ENCODE measurements at places on chromosomes 2 and 18. TPM values are rescaled to one million over a fixed set of nuclear protein-coding genes. Genes with fewer than 3 reads are reported as not detected.
A peak's percentile ranks its signal among the peaks of the same experiment; 100 is the strongest.

DNA sequence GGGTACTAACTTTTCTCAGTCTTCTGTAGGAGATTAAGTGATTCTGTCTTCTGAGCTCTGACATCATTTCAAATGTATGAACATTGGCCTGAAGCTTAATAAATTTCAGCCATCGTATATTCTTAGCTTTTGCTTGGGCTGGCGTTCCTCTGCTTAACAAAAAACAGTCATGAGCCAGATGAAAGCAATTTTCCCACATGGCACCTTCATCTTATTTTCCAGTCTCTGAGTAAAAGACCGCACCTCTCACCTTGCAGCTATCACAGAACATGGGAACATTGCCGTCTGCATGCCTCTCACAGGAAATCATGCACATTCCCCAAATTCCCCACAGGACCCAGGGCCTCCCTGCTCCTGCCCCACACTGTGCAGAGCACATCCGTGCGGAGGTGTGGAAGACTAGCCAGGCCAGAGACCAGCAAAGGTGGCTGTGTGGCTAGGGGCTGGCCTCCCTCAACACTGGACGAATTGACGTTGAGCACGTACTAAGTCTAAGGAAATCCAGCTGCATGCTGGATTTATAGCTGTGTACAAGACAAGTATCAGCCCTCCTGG is 531.8 kb upstream of the ID2 start:
- DNase-seq: no peak

Gene PROC
- 0.25 TPM for total RNA-seq

- DNase-seq: no peak
Measured at GRCh38 chr2:23564615-23564960, 179.6 kb downstream of the KLHL29 start.

- no peak for DNase-seq
Measured at GRCh38 chr2:165840333-165840958, 46.4 kb upstream of the GALNT3 start.

DNA sequence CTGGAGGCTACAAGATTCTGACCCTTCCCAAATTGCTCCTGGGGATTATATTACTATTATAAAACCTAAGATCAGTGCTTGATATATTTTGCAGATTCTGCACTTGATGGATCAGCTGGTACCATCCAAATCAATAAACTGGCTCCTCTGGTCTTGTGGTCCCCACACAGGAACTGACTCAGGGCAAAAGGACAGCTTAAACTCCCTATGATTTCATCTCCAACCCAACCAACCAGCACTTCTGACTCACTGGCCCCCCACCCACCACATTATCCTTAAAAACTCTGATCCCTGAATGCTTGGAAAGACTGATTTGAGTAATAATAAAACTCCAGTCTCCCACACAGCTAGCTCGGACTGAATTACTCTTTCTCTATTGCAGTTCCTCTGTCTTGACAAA is 82.1 kb downstream of the TMEM163 start:
- no peak for DNase-seq

Gene IL1B
- not detected for total RNA-seq

Gene PPIG
- total RNA-seq: 88.4 TPM

DNA sequence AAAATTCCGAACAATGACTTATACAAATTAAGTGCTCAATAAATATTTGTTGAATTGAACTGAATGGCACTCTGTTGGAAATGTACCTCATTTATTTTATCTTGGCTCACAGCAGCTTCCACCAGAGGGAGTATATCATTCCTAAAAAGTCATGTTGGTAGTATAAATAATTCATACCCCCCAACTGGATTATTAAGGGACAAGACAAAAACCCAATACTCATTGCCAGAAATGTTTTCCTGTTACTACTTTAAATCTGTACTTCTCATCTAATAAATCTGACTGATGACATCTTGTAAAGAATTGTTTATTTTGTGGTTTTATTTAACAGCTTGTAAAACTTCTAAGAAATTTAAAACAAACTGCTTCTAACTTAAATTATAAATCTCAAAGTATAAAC is 163.9 kb downstream of the CDH2 start:
- DNase-seq: no peak

Gene SOX11
- total RNA-seq: 176 TPM

DNA sequence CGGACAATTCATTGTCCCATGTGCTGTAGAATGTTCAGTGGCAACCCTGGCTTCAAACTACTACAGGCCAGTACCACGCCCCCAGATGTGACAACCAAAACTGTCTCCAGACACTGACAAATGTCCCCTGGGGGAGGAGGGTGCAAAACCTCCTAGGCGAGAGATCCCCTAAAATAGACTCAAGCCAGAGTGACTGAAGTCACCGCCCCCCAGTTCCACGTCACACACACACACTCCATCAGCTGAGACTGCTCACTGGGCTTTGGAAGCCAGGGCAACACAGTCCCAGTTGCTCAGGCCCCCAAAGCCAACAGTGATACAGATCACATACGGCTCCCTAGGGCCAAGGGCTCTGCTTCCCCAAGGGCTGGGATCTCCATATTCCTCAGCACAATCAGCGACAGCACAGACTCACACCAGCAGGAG is 19.1 kb downstream of the HDAC4 start:
- DNase-seq: no peak

- DNase-seq: peak; percentile 51
Measured at GRCh38 chr2:231928481-231928880, 2.3 kb upstream of the NPPC start.

DNA sequence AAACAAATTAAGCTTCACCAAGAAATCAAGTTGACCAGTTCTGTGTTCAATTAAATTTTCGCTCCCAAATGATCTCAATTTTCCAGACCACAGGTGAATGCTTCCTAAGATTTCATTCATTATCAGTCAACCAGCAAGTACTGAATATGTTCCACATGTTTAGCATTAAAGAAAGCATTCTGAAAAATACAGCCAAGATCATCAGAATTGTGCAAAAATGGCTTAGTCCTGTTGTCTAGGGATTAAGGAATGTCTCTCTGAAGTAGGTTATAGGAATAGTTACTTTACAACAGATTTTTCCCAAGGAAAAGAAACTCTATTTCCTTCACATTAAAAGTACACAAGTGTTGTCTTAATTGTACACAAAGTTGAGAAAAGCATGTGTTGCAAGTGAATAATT is 69.2 kb downstream of the NRXN1 start:
- DNase-seq: no peak

DNA sequence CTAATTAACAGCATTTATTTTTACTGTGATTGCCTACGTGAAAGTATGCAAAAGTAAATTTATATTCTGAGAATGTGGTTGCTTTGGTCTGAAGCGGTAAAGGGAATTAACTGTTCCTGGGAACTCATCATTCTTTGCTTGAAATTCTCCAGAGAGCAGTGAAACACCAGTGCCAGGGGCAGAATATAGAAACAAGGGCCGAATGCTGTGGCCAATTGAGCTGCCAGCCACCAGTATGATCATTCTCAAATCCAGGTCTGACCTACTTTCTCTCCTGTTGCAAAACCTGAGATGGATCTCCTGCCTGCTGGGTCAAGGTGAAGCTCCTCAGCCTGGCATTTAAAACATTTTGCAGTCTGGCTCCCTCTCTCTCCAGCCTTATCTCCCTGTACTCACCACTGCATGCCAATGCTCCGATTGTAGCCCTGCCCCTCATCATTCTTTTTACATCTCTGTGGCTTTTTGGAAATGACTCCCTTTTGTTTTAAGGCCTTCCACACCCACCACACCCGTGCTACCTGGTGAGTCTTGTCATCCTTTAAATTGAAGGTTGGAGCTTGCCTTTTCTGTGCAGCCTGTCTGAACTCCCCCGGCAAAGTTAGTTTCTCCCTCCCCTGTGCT is 94.5 kb upstream of the TMEM178A start:
- no peak for DNase-seq

Gene PLEKHH2
- total RNA-seq: 11.2 TPM

- no peak for DNase-seq
Measured at GRCh38 chr2:145235312-145235711, 715.4 kb upstream of the ZEB2 start.

DNA sequence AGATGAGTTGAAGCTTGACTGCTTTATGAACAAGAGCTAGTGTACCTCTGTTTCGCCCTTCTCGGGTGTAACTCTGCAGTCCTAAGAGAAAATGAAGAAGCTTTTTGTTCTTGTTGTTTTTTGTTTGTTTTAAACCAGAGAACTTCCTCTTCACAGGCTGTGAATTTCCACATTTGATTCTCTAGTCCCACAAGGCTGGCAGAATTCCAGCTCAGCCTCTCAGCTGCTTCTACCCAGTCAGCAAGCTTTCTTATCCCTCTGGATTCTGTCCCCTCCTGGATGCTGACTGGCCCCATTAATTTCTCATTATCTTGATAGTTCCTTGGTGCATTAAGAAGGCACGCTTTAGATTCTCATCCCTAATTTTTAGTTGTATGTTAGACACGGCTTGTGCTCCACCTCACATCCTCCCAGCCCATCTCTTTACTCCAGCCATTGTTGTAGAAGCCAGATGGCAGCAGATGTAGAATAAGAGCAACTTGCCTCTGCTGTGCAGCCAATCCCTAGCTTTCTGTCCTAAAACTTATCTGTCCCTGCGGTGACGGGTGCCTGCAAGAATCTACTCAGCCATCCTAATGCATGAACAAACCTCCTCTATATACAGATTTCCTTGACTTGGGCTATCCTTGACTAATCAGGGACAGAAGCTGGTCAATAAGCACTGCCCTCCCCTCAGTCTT is 12.3 kb upstream of the RESP18 start:
- peak; percentile 15 for DNase-seq

GRCh38 chr2:74406035-74406434 is 15.4 kb downstream of the C2orf81 start:
- no peak for DNase-seq

GRCh38 chr2:143121957-143122356 is 7.3 kb upstream of the ARHGAP15 start:
- no peak for DNase-seq

DNA sequence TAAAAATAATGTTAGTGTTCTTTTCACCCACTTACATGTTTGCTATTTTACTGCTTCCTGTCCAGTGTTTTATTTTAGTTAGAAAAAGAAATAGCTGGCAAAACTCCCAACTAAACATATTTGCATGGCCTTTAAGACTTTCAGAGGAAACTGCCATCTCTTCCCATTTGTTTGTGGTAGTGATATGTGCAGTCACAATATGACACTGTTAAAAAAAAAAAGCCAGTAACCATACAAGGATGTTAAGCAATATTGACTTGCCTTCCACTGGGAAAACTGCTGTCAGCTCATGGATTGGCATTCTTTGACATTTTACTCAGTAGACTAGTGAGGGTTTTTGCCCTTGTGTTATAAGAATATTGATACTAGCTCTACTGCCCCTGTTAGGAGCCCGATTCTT is 29.1 kb downstream of the XIRP2 start:
- no peak for DNase-seq

Gene KLHL29
- 1.6 TPM for total RNA-seq
